ENCODE measurements at places on chromosomes 5 and 9.

- no peaks in the 10 kb centered on the region for H3K36me3 ChIP-seq
- H3K4me3 ChIP-seq, result no peak overlapping the region
- H3K27ac ChIP-seq, result no peak overlapping the region
- no peaks in the 10 kb centered on the region for H3K27me3 ChIP-seq
- H3K4me1 ChIP-seq, result peaks cover 15% of the 10 kb centered on the region
Measured at GRCh38 chr5:56515011-56515410, 281.9 kb upstream of the ANKRD55 start.

DNA sequence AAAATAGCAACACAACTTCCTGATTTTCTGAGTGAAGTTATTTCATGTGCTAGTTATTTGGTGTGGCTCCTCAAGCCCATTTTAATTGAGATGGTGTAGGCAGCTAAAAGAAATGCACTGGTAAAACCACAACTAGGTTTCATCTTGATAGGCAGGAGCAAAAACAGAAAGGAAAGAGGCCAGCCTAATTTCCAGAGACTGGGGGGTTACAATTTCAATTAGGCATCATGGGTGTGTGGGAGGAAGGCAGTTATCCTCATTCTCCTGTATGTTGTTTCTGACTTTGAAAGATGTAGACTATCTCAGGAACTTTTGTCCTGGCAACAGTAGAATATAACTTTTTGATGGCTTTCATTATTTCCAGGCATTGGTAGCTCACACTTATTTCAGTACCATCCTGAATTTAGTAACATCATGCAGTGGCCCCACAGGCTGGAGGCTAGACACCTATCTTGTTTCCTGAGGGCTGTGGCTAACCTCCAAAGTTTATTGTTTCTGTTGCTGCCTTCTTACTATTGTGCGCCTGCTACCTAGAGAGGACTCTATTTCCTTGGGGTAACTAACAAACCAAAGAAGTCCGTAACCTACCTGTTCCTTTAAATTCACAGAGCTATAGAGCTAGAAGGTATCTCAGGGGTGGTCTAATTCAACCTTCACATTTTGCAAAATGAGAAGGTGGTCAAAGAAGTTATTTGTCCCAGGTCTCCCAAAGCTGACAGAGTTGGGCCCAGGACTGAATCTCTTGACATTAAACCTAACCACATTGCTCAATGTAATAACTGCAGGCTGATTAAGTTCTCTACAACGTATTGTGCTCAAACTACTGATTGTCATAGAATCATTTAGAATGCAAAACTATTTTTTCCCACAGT lies 42.4 kb downstream of the FYB1 start:
- H3K36me3 ChIP-seq, result no peaks in the 10 kb centered on the region
- H3K4me1 ChIP-seq, result no peaks in the 10 kb centered on the region
- no peak overlapping the region for H3K4me3 ChIP-seq
- H3K27me3 ChIP-seq, result no peaks in the 10 kb centered on the region

DNA sequence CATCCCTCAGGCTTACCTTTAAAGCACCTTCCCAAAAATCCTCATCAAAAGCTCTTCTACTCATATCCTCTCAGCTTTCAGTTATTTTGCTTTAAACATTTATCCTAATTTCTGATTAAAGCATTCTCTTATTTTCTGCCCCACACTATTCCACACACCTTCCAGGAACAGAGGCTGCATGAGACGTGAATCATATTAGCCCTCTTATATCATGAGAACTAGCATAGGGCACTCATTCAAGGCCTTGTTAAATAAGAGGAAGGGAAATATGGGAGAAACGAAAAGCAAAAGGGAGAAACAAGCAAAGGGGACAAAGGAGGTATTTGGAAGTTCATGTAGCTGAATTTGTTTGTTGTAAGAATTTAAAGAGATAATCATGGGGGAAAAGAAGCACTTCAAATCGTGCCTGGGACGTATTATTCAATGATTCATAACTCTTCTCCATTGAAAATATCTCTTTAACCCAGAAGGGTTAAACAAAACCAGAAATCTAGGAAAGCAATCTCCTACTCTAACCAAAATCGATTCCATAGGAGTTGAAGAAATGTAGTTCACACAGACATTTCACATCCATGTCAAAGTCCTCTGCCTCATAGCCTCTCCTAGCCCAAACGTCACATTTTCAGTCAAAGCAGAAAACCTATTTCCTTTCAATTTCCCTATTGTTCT lies 4.1 kb downstream of the ALDH1A1 start:
- no peak overlapping the region for H3K4me3 ChIP-seq
- no peaks in the 10 kb centered on the region for H3K27me3 ChIP-seq
- H3K4me1 ChIP-seq, result peaks cover 54% of the 10 kb centered on the region

- H3K27ac ChIP-seq, result no peak overlapping the region
- no peak overlapping the region for H3K4me3 ChIP-seq
- H3K4me1 ChIP-seq, result peaks cover 14% of the 10 kb centered on the region
- H3K36me3 ChIP-seq, result no peaks in the 10 kb centered on the region
Measured at GRCh38 chr9:82334286-82334685, 345.7 kb downstream of the SPATA31D1 start.

DNA sequence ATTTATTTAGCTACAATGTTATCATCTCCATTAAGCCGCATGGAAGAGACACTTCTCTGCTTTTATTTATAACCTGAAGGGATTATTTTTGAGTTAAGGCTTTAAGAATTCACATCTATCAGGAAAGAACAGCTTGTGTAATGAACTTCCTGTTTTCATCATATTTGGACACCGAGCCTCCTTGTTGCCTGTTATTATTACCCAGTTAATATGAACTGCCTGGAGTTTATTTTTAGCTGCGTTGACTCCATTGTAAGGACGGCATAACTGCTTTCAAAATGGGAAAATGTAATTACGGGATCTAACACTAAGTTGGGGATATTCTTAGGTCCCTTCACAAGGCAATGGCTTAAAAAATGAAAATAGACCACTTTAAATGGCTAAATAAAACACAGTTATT lies 89.0 kb upstream of the NR4A3 start:
- no peaks in the 10 kb centered on the region for H3K27me3 ChIP-seq
- H3K4me3 ChIP-seq, result no peak overlapping the region
- peak overlapping the region; percentile 32 for H3K27ac ChIP-seq
- no peaks in the 10 kb centered on the region for H3K36me3 ChIP-seq
- H3K4me1 ChIP-seq, result peaks cover 5% of the 10 kb centered on the region

DNA sequence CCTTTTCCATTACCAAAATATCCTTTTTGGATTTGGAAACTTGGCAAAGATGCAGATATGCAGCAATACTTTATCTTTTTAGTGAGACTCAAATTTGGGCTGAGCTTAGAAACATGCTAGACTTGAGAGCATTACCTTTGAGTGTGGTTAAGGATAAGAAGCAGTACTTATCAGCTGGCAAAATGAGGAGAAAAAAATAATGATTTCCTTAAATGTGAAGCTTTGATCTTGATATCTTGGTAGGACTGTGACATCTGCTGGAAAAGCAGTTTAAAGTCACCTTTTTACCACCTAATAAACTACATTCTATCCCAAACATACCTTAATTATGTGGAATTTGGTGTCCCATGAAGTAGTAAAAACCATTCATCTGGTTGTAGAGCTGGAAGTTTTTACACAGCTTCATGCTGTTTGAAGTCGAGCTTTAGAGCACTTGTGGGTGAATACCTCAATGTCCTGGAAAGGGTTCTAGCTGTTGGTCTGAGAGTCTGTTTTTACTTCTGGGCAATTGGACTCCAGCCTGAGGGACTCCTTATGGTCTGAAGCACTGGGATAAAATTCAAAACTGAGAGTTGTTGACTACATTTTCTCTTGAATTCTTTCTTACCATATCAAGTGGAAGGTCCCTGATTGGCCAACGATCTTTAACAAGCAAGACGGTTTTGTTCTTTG lies 53.4 kb downstream of the LRRC70 start:
- H3K27ac ChIP-seq, result no peak overlapping the region
- DNase-seq, result no peak
- H3K36me3 ChIP-seq, result no peaks in the 10 kb centered on the region
- no peak overlapping the region for H3K4me3 ChIP-seq
- no peaks in the 10 kb centered on the region for H3K27me3 ChIP-seq
- no peaks in the 10 kb centered on the region for H3K4me1 ChIP-seq

DNA sequence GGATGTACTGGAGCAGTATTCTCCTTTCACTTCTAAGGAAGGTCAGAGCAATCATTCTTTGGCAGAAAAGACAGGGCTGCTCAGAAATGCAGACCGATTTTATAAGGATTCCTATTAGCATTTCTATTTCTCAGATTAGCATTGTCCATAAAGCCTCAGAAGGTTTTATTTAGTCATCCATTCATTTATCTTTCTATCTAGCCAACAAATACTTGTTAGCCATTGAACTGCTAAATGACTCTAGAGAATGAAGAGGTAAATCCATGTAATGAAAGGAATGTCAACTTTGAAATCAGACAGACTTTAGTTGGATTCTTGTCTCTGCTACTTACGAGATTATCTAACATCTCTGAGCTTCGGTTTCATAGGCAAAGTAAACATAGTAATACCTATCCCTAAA lies 165.2 kb downstream of the SLC25A46 start:
- H3K27ac ChIP-seq, result no peak overlapping the region
- H3K4me1 ChIP-seq, result no peaks in the 10 kb centered on the region
- no peak overlapping the region for H3K4me3 ChIP-seq
- H3K27me3 ChIP-seq, result no peaks in the 10 kb centered on the region

- no peak for DNase-seq
- no peaks in the 10 kb centered on the region for H3K4me1 ChIP-seq
- H3K27ac ChIP-seq, result no peak overlapping the region
- no peaks in the 10 kb centered on the region for H3K27me3 ChIP-seq
Measured at GRCh38 chr5:72882989-72883388, 66.5 kb downstream of the TNPO1 start.

DNA sequence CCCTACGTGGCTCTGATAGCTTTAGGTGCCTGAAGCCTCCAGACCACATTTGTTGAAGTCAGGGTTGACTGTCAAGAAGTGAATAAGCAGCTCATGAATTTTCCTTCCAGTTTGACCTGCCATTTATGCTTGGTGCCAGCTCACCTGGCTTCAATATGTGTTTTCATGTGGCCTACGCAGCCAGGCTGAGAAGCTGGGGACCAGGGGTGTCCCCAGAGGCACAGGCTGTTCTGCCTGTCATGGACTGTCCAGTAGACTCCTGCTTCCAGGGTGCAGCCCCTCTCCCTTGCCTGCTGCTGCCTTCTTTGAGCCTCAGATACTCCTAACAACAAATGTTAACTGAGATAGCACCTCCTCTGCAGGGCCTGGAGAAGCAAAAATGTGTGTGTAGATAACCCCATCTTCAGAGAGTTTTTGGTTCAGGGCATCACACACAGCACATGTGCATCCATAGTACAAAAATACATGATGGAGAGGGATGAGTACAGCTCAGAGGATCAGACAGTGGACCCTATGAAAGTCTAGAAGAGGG lies 5.8 kb downstream of the TNFAIP8 start:
- no peaks in the 10 kb centered on the region for H3K27me3 ChIP-seq
- H3K4me1 ChIP-seq, result peaks cover 100% of the 10 kb centered on the region
- H3K36me3 ChIP-seq, result no peaks in the 10 kb centered on the region

- H3K4me1 ChIP-seq, result peaks cover 4% of the 10 kb centered on the region
- H3K27ac ChIP-seq, result no peak overlapping the region
- no peak overlapping the region for H3K4me3 ChIP-seq
- H3K27me3 ChIP-seq, result no peaks in the 10 kb centered on the region
- no peaks in the 10 kb centered on the region for H3K36me3 ChIP-seq
- DNase-seq, result no peak
Measured at GRCh38 chr5:146894753-146895521, 16.4 kb upstream of the PPP2R2B start.

- H3K4me1 ChIP-seq, result peaks cover 80% of the 10 kb centered on the region
- H3K27me3 ChIP-seq, result no peaks in the 10 kb centered on the region
- no peak for DNase-seq
- no peak overlapping the region for H3K4me3 ChIP-seq
- H3K36me3 ChIP-seq, result no peaks in the 10 kb centered on the region
- H3K27ac ChIP-seq, result peak overlapping the region; percentile 94
Measured at GRCh38 chr5:172417130-172417841, 37.0 kb downstream of the SH3PXD2B start.

DNA sequence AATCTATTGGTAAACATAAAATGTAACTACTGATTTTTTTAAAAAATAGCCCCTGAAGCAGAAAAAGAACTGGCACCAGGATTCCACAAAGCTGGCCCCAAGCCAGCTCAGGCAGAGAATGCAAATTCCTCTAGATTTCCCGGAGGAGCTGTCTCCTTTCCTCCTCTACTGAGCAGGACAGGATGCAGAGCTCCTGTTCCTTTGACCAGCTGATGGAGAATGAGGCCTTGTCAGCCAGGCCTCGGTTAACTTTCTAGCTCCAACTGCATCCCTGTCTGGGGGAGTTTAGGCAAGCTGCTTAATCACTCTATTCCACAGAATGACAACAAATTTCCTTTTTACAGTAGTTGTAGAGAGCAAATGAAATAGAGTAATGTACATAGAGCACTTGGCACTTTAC lies 155.5 kb downstream of the GNAQ start:
- H3K4me1 ChIP-seq, result peaks cover 6% of the 10 kb centered on the region
- no peak overlapping the region for H3K27ac ChIP-seq
- DNase-seq, result no peak
- H3K36me3 ChIP-seq, result no peaks in the 10 kb centered on the region
- H3K27me3 ChIP-seq, result no peaks in the 10 kb centered on the region

- H3K4me1 ChIP-seq, result no peaks in the 10 kb centered on the region
- no peaks in the 10 kb centered on the region for H3K36me3 ChIP-seq
- H3K27me3 ChIP-seq, result peaks cover 8% of the 10 kb centered on the region
- DNase-seq, result no peak
- H3K27ac ChIP-seq, result no peak overlapping the region
Measured at GRCh38 chr5:31614151-31615020, 24.5 kb upstream of the PDZD2 start.
